Fibroblast of gingiva (primary cell): ENCODE measurements at places on chromosomes 7 and 10.

- DNase-seq: no peak
Measured at GRCh38 chr7:10704653-10705052, 269.0 kb upstream of the PHF14 start.

DNA sequence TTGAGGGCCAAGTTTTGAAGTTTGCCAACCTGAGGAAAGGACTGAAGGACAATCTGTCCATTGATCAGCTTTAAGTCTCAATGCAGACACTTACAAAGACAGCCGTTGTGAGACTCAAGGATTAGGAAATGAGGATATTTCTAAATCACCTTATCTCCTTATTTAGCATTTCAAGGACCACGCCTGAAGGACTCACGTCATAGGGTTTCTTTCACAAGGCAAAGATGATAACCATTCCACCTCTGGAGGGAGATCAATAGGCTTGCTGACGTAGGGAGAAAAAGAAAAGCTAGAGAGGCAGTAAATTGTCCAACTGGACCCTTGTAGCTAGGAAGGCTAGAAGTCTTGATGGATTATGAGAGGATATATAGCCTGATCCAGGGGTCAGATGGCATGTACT, 3.3 kb upstream of the ASB4 start:
- no peak for DNase-seq

DNA sequence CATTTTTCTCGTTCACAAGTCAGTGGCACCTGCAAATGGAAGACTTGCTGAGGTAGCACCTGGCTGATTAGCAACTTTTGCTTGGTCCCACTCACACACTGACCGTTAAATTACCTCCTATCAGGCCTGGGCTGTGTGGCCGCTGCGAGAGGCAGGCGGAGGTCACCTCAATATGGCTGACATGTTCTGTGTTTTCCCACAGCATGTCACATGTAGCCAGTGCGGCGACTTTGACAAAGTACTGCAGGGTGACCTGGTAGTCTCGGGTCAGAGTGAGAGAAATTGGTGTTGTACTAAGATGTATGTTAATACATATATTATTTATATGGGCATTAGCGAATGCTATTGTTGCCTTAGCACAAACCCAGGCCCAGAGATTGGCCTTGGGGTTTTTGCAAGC, 307.5 kb downstream of the LRMDA start:
- DNase-seq: no peak

- DNase-seq: peak; percentile 12
Measured at GRCh38 chr10:87053111-87053510, 33.0 kb downstream of the FAM25A start.

- no peak for DNase-seq
Measured at GRCh38 chr10:126949161-126949503, 43.9 kb downstream of the DOCK1 start.

DNA sequence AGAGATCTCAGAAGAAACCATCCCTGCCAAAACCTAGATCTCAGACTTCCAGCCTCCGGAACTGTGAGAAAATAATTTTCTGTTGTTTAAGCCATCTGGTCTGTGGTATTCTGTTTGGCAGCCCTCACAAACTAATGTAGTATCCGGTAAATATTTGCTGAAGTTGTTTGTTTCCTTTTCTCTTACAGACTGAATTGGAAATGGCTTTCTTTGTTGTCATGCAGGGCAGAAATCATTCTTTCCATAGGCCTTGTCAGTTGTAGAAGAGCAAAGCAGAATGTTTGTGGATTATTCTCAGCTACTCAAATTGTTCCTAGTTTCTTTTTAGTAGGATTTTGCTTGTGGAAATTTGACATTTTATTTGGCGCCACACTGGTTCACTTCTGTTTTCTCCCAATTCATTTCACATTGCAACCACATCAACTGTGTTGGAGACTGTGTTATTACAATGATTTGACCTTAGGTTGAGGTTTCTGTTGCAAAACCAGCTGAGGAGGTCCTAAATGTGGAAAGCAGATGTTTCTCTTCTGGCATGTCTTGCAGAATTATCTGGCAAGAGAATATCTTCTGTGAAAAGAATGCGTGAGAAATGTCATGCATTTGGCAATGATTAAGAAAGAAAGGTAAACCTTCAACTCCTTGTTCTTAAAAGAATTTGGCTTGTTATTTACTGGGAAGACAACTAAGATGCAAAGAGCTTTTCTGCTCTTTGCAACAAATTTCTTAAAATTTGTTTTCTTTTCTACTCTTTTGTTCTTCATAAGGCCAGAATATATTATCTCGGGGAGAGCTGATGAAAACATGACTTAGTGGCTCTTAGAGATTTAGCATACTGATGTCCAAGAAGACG, 25.8 kb downstream of the ACTA2 start:
- peak; percentile 97 for DNase-seq

GRCh38 chr7:27551803-27552400, 110.8 kb downstream of the HIBADH start:
- no peak for DNase-seq

- no peak for DNase-seq
Measured at GRCh38 chr10:132433671-132434340, 36.8 kb downstream of the PWWP2B start.

DNA sequence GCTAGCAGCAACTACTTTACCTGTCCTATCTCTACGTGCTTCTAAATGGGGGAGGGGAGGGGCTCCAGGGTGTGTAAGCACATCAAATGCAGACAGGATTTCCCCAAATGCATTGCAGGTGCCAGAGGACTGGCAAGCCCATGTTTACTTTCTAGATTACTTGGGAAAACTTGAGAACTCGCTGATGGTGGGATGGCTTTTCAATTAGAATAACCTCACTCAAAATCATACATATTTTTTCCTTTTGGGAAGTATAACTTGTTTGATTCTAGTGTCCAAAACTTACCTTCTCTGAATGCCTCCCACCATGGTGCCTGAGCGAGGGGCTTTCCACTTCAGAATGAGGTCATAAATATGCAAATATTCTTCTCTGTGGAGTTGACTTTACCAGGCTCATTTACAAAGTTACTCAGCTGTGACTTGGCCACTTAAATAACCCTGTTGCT, 191.3 kb upstream of the RHOBTB1 start:
- no peak for DNase-seq

DNA sequence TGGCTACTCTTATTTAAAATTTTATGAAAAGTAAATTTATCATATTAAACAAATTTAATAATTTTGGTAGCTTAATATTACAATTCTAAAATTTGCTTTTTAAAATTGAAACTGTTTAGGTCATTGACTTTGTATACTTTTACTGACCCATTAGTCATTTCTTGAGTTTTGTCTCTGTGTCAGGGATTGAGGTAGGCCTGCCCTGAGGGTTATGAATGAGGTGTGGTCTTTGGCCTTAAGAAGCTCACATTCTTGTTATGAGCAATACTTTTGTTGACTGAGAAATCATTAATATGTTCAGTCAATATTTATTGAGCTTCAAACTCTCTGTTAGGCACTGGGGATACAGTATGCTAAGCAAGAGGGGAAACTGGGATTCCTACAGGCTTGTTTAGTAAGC, 47.0 kb upstream of the RPA3 start:
- no peak for DNase-seq

- no peak for DNase-seq
Measured at GRCh38 chr10:25697412-25697811, 236.6 kb upstream of the MYO3A start.

DNA sequence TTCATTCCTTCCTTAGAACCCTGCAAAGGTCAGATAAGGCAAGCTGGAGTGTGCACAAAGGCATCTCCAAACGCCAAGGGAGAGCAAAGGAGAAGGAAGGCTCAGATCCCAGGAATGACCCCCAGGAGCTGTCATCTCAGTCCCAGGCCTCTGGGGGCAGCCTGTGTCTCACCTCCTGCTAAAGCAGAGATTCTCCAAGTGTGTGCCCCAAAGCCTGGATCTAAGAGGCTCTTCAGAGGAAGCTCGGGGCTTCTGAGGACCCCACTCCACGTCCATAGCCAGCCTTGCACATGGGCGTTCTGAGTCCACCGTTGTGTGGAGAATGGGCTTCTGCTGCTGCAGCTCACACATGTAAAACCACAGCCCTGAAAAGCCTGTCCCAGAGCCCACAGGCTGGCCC, 5.1 kb upstream of the GRID1 start:
- DNase-seq: no peak

DNA sequence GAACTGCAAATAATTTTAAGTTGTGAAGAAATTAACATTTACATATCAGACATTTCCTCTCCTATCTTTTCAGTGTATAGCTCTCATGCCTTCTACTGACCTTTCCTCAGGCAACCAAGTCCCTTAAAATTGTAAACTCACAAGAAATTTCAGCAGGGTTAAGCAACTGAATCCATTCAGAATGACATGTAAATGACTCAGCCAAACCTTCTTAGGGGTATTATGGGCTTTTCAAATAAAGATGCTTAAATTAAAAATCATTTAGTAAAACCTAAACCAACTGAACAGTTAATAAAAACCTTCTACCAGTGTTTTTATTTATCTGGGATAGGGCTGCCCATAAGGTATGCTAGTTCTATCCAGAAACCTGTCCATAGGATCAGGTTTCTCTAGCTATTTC, 20.7 kb downstream of the WAPL start:
- peak; percentile 16 for DNase-seq

GRCh38 chr10:132534391-132535064, 3.1 kb upstream of the INPP5A start:
- no peak for DNase-seq

GRCh38 chr7:2862831-2863361, 18.8 kb upstream of the GNA12 start:
- peak; percentile 4 for DNase-seq

DNA sequence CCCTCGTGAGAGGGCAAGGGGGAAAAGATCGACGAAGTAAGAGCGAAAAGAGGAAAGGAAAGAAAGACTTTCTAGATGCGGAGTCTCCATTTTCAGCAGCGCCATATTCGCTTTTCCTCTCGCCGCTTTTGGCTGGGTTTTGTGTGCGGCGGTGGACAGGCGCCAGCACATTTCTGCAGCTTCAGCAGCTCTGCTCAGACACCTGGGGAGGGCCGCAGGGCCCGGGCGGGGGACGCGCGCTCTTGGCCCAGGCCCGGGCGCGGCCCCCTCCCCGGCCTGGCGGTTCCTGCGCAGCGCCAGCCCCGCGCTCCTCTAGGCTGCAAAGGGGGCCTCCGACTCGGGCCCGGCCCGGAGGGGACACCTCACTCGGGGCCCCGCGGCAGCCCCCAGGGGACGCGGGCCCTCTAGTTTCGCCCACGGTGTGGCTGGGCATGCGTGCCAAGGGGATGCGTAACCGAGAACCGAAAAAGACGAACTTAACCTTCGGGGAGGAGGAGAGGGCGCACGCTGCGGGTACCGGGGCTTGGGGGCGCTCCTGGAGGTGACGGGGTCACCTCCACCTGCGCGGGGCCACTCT, 34.5 kb upstream of the EBLN1 start:
- DNase-seq: peak; percentile 47

- DNase-seq: peak; percentile 54
Measured at GRCh38 chr7:135706858-135707569, 21.0 kb downstream of the SLC13A4 start.

GRCh38 chr7:114051871-114052331, 133.1 kb upstream of the PPP1R3A start:
- no peak for DNase-seq

DNA sequence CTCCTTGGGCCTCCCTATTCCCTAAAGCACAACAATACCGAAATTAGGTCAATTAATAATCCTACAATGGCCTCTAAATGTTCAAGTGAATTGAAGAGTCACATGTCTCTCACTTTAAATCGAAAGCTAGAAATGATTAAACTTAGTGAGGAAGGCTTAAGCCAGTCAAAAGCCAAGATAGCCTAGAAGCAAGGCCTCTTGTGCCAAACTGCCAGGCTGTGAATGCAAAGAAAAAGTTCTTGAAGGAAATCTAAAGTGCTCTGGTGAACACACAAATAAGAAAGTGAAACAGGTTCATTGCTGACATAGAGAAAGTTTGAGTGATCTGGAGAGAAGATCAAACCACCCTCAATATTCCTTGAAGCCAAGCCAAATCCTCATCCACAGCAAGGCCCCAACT, 57.2 kb downstream of the SLC29A4 start:
- no peak for DNase-seq

DNA sequence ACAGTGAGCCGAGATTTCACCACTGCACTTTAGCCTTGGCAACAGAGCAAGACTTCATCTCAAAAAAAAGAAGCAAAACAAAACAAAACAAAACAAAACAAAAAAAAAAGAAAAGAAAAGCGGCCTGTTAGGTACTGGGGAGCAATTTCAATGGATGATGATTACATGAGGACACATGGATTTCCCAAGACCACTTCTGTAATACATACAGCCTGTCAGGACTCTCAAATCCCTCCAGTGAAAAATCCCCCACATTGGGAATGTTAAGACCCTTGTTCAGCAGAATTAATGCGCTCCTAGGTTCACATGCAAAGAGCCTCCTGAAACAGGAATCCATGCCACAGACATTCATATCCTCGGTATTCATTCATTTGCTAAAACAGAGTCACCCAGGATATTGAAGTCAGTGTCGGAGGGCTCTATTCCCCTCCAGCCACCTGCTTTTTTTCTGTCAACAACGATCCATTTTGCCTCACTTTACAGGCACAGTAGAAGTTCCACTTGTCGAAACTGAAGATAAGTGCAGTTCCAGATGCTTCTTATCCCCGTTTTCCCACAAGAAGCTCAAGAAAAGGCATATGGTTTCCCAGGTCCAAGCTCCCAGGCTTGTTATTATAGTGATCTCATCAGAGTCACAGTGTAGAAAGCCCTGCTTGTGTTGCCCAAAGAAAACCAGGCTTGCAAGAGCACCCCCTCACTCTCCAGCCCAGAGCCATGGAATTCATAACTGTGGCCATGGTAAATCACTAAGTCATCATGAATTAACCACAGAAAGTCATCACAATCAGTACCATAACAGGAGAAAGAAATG, 20.2 kb downstream of the SLC16A12 start:
- peak; percentile 97 for DNase-seq

DNA sequence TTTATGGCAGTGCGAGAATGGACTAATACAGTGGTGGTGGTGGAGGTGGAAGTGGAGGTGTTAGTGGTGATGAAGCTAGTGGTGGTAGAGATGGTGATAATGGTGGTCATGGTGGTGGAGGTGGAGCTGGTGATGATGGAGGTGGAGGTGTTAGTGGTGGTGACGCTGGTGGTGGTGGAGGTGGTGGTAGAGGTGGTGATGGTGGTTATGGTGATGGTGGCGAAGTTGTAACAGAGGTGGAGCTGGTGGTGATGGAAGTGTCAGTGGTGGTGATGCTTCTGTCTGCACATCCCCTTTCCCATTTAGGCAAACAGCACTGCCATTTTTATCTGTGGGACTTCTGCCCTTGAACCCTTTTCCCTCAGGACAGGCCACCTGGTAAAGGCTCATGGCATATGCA, 7.4 kb upstream of the PTPRN2 start:
- DNase-seq: peak; percentile 23

DNA sequence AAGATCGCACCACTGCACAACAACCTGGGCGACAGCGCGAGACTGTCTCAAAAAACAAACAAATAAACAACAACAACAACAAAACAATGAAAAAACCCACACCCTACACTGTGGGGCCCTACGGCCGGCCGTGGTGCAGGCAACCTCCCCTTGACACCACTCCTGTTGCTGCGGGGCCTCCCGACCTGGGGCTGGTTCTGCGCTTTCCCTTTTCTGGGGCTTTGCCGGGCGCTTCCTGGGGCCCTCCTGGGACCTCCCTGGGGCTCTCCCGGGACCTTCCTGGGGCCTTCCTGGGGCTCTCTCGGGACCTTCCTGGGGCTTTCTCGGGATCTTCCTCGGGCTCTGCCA, 46.6 kb downstream of the INSIG1 start:
- no peak for DNase-seq

GRCh38 chr7:70620333-70621055, 511.4 kb upstream of the GALNT17 start:
- DNase-seq: no peak

GRCh38 chr7:15795393-15795792, 108.9 kb upstream of the MEOX2 start:
- peak; percentile 31 for DNase-seq

GRCh38 chr10:34076443-34076842, 738.7 kb downstream of the PARD3 start:
- no peak for DNase-seq

GRCh38 chr7:101058355-101058754, 26.9 kb upstream of the TRIM56 start:
- peak; percentile 36 for DNase-seq
